ENCODE measurements at places on chromosomes 3 and 15.
A peak's percentile ranks its signal among the peaks of the same experiment; 100 is the strongest.

- DNase-seq, result no peak
These were observed 3.3 kb upstream of the CP start for GRCh38 chr3:149224736-149225594.

DNA sequence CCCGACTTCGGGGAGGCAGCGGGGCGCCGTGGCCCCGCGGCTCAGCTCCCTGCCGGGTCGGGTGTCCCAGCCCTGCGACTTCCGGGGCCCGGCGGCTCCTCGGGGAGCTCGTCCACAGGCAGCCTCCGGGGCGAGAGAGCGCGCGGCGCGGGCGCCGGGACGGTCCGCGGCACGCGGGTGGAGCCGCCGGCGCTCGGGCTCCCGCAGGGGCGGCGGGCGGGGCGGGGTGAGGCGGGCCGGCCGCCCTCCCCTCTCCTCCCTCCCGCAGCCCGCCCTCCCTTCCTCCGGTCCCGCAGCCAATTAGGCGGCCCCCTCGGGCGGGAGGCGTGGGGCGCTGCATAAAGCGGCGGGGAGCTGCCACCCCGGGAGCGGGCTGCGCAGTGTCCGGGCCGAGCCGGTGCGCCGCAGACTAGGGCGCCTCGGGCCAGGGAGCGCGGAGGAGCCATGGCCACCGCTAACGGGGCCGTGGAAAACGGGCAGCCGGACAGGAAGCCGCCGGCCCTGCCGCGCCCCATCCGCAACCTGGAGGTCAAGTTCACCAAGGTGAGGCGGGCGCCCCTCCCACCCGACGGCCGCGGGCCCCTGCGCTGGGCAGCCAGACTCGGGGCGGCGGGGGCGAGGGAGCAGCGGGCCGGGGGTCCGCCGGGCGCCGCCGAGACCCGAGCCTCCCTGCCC, at the start of gene ALDH1A3:
TSS of gene ALDH1A3 (plus strand) at position 368 of the 675 bp plus-strand sequence. CDS start at position 445, 77 bp downstream.
- DNase-seq, result no peak

DNA sequence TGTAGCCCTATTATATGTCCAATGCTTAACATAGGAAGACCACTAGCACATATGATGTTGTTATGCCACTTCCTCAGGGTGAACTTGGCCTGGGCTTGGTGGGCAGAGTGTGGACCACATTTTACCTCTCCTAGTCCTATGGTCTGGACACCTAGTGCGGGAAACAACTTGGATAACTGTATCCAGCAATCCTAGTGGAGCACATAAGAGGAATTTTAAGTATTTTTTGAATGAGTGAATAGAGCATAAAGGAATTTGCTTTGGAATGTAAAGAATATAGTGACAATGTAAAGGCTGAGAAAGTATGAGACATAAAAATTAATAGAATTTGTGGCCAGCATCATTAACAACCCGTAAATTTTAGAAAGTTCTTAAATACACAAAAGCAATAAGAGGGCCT, 528.9 kb downstream of the IGSF11 start:
- DNase-seq, result no peak

DNA sequence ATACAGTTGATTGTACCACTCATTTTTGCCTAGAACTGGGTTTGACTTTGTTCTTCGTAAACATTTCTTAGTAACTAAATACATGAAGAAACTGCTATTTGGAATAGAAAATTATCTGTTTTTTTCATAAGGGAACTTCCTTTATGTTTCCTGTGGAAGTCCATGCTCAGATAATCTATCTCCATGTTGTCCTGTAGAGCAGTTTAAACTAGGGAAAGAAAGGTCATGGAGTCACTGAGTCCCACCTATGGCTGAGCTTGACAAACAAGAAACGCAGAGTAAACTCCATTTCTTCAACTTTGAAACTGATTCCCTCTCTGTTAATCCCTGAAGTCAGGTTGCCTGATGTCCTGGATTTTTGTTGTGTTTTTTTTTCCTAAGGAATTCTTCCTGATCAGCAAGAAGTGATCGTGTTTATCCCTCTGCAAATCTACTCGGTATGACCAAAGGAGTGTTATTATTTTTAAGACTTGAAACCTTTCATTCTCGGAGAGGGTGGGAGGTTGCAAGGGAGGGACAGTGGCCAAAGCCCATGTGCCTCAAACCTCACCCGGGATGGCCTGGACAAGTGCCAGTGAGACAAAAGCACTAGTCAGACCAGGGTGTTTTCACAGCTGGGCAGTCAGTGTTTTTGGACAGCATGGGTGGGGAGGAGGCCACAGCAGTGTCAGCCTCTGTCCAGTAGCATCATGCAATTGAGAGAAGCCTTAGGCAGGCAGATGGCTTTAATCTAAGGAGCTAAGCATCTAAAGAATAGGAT, 129.8 kb upstream of the PHLDB2 start:
- no peak for DNase-seq

- DNase-seq, result no peak
These were observed 1351.5 kb downstream of the ZPLD1 start for GRCh38 chr3:103786296-103786695.

GRCh38 chr3:72692990-72693389, 155.3 kb downstream of the SHQ1 start:
- DNase-seq, result no peak

GRCh38 chr3:36868614-36869436, 76.0 kb downstream of the TRANK1 start:
- DNase-seq, result peak; percentile 9

- no peak for DNase-seq
These were observed 19.1 kb upstream of the SEC61A1 start for GRCh38 chr3:128033102-128033501.

DNA sequence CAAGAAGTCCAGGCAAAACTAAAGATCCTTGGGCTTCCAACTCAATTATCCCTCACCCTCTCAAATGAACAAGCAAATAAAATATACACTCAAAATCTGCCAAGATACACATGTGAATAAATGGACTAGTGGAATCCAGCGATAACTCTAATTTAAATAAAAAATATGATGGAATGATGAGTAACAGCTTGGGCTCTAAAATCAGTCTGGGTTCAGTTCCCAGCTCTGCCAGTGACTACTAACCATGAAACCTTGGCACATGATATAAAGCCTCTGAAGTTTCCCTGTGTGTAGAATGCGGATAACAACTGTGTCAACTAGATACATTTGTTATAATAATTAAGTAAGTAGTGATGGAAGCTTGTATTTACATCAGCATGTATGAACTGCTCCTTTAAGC, 81.3 kb downstream of the CADPS start:
- no peak for DNase-seq

DNA sequence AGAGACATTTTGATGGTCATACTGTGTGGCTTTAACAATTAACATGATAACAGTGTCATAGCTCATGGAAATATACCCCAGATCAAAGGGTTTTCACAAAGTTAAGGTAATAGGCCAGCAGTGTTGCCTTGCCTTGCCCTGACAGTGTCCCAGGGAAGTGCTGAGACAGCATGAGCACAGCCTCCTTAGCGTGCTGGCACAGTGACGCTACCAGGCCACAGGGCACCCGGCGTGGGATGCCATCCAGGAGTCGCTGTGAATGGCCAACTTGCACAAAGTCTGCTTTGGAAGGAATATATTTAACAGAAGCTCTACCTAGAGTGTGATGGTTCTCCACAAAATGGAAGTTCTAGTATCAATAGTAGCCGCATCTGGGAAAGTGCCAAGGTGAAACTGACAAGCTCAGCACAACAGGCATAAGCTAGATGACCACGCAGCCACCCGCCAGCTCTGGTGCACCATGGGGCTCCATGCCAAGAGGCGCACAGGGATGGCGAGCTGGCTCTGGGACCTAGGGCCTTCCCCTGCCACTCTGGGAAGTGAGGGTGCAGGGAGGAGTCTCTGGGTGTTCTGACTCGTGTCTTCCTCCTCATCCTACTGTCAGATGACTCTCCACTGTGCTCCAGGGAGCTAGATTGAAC, 86.2 kb downstream of the GABRB3 start:
- no peak for DNase-seq

DNA sequence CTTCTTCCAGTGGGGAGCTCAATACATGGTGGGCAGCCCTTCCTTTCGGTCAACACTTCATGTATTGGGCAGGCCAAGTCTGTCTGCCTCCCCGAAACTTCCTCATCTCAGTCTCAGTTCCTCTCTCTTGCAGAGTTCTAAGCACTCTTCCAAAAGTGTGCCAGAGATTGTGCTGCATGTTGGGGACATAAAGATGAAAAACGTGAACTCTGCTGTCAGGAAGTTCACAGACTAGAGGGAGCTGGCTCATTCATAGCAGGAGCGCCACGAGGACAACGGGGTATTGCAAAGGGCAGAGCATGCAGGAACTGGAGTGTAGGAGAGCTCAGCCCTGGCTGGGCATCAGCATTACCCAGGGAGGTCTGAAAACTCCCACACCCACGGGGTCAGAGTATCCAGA, 15.3 kb upstream of the EPHB3 start:
- DNase-seq, result no peak

DNA sequence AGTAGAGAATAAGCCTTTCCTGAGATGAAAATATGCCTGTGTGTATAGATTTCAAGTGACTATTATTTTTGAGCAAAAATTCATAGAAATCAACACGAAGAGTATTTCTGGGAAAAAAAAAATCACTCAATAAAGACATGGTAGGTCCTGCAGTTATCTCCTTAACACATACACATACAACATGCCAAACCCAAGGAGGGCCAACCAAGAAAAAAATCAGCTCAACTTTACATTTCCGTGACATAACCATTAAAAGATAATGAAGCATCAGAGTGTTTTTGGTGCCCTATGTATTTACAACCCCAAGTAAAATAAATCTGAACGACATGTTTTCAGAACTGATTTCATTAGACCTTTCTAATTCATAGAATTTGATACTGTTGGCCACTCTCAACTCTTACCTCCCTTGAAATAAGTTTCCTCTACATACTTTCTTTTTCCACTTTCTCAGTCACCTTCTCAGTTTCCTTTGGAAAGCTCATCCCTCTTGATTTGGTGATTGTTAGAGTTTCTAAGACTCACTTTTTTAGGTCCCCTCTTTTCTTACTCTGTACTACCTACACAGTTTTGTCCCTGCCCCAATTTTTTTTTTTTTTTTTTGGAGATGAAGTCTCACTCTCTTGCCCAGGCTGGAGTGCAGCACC, 162.3 kb downstream of the TBL1XR1 start:
- no peak for DNase-seq

DNA sequence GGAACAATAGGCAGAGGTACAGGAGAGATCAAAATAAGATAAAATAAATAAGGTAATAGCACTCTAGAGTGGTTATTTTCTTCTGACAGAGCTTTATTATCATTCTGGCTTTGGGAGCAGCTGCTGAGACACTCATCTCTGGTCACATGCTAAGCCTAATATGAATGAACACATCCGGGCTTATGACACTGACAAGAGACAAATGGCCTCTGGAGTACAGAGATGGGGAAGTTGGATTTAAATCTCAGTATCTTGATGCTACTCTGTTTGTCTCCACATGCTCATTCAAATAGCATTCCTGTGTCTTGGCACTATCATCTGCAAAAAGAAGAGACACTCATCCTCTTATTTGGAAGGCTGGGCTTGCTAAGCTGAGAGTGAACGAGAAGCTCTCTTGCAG, 55.6 kb downstream of the TMEM45A start:
- no peak for DNase-seq

- DNase-seq, result no peak
These were observed 15.4 kb upstream of the OXTR start for GRCh38 chr3:8784676-8785435.

DNA sequence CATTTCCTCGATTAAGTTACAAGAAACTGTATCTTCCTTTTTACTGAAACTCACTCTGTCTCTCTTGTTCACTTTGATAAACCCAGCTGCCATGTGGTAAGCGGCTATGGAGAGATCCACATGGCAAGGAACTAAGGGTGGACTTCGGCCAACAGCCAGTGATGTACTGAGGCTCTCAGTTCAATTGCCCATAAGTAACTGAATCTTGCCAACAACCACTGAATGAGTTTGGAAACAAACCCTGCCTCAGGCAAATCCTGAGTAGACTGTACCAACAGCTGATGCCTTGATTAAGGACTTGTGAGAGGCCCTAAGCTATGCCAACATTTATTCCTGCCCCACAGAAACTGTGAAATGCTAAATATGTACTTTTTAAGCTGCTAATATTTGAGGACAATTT, 433.5 kb downstream of the PLOD2 start:
- no peak for DNase-seq

Measured in stimulated activated CD4-positive, alpha-beta T cell treated with anti-CD3 and anti-CD28 coated beads, TNF-alpha, amount 100 ng/mL, for 4 hours (primary cell).